ENCODE measurements at places on chromosomes 1 and 21. TPM values are rescaled to one million over a fixed set of nuclear protein-coding genes. Genes with fewer than 3 reads are reported as not detected.

MTARC1 gene
- 4.0 TPM for total RNA-seq

SLC44A3 gene
- total RNA-seq: 2.7 TPM

HMGN1 gene
- total RNA-seq: 37.1 TPM

CLCA1 gene
- not detected for total RNA-seq

FABP3 gene
- 3,211 TPM for total RNA-seq

CLCA4 gene
- total RNA-seq: not detected

CTXND2 gene
- 0.41 TPM for total RNA-seq

SLC9C2 gene
- total RNA-seq: not detected

ILDR2 gene
- 7.3 TPM for total RNA-seq

CFAP126 gene
- not detected for total RNA-seq

SIM2 gene
- not detected for total RNA-seq

CLDN17 gene
- total RNA-seq: not detected

ENAH gene
- total RNA-seq: 59.5 TPM

TSPEAR gene
- not detected for total RNA-seq

BRDT gene
- not detected for total RNA-seq

NBPF19 gene
- 5.3 TPM for total RNA-seq

TBX19 gene
- total RNA-seq: 0.63 TPM

RAB25 gene
- not detected for total RNA-seq

OR2W3 gene
- total RNA-seq: not detected

ABCD3 gene
- total RNA-seq: 54.1 TPM

ATP1A2 gene
- 146 TPM for total RNA-seq

MEGF6 gene
- 14.9 TPM for total RNA-seq

DENND2D gene
- total RNA-seq: 1.7 TPM

PLPPR5 gene
- not detected for total RNA-seq

LYPD8 gene
- not detected for total RNA-seq

MYBPHL gene
- 62.2 TPM for total RNA-seq

GAS5 gene
- 115 TPM for total RNA-seq

C1QTNF12 gene
- not detected for total RNA-seq

DEGS1 gene
- total RNA-seq: 84.0 TPM

KCND3 gene
- total RNA-seq: 24.9 TPM

SFN gene
- total RNA-seq: 0.51 TPM

A3GALT2 gene
- not detected for total RNA-seq

UCHL5 gene
- 18.9 TPM for total RNA-seq

WDR64 gene
- total RNA-seq: not detected

SERTAD4 gene
- total RNA-seq: 4.2 TPM

ZSWIM5 gene
- 1.7 TPM for total RNA-seq

ETV3L gene
- total RNA-seq: not detected

GART gene
- 32.5 TPM for total RNA-seq

C1orf94 gene
- not detected for total RNA-seq

KIF21B gene
- total RNA-seq: 0.48 TPM

DCST1 gene
- not detected for total RNA-seq

CEP350 gene
- 55.3 TPM for total RNA-seq

SV2A gene
- total RNA-seq: 6.3 TPM

TMEM125 gene
- total RNA-seq: 0.70 TPM

RNF186 gene
- not detected for total RNA-seq

FNBP1L gene
- 13.9 TPM for total RNA-seq

WNT2B gene
- 18.6 TPM for total RNA-seq

GPR89B gene
- 7.5 TPM for total RNA-seq

AZIN2 gene
- 3.3 TPM for total RNA-seq
